Activated CD8-positive, alpha-beta memory T cell treated with anti-CD3 and anti-CD28 coated beads for 1 hour (primary cell): ENCODE measurements at places on chromosomes 7 and 10.

DNA sequence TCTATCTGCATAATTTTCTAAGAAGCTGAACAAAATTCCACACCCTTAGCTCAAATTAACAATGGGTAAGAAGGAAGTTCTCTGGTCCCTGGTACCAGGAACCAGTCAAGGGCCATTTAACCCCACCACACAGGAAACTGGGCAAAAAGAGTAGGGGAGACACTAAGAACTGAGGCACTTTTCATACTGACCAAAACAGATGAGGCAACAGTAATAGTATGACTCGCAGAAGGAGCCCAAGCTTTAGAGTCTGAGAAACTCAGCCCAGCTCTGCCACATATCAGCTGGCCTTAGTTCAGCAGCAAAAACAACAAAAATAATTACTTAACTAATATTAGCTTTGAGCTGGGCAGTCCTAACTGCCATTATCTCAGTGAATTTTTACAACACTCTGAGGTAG lies 221.2 kb downstream of the FAM107B start:
- no peak for DNase-seq

- DNase-seq: no peak
Observed at GRCh38 chr7:33041631-33042428, 20.7 kb downstream of the NT5C3A start.

DNA sequence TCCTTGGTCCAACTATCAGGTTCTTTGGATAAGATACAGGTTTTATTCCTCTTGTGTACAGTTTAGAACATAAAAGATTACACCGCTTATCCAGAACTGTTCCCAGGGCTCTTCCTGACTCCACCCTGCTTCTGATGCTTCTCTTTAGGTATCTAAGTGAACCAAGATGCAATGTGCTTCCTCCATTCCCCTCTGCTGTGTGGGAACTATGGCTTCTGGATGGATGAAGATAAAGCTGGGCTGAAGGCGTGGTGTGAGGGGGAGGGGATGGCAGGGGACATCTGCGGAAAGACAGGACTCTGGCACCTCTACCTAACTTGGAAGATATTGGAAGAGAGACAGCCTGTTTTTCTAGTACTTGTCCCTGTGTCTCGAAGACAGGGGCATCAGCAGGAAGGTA lies 209.9 kb upstream of the TBX20 start:
- no peak for DNase-seq

GRCh38 chr10:118523775-118524174 lies 71.7 kb downstream of the PRLHR start:
- no peak for DNase-seq

GRCh38 chr10:44008270-44008916 lies 359.7 kb upstream of the ZNF32 start:
- DNase-seq: no peak

DNA sequence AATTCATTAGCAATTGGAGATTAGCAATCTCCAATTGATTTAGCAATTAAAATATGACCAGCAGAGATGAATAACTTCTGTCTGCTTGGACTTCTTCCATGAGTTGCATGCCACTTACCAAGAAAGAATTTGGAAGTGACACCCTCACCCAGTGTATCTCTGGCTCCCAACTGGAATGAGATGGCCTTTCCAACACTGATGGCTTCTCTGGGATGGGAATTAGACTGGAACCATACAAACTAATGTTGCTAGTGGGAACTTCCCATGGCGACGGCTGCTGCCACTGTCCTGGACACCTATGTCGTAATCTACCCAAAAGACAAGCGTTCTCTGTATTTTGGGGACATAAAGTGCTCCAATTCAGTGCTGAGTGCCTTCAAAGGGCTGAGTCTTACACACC lies 192.3 kb downstream of the COBL start:
- DNase-seq: no peak

- DNase-seq: no peak
Observed at GRCh38 chr10:132329565-132330485, 2.2 kb upstream of the LRRC27 start.

DNA sequence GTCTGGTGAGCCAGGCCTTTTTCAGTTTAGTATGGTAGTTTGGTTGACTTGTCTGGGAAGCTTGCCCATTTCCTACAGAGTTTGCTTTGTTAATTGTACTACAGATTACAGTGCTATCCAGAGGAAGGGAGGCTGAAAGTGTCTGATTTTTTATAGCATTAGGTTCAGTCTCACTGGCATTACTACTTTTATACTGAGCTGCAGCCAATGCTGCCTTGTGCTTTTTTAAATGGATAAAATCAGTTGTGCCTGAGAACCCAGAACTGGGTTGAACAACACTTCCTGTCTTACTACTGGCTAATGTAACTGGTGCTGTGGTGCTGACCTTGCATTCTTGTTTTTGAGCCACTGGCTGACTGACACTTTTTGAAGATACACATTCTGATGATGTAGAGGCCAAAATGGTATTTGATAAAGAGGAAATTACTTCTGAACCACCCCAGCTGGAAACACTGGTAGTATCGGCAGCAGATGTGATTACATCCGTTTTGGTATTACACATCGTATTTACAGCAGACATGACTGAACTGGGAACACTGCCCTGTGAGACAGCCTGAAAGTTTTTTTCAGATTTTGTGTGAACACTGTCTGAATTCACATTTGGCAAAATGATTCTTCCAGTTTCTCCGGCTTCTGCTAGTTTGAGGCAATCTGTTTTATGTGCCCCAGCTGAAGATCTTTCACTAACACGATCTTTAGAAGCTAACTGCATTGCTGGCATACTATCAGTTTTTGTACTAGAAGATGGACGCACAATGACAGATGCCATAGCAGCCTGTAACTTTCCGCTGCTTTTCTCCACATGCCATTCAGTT lies 74.1 kb downstream of the NRBF2 start:
- DNase-seq: no peak

DNA sequence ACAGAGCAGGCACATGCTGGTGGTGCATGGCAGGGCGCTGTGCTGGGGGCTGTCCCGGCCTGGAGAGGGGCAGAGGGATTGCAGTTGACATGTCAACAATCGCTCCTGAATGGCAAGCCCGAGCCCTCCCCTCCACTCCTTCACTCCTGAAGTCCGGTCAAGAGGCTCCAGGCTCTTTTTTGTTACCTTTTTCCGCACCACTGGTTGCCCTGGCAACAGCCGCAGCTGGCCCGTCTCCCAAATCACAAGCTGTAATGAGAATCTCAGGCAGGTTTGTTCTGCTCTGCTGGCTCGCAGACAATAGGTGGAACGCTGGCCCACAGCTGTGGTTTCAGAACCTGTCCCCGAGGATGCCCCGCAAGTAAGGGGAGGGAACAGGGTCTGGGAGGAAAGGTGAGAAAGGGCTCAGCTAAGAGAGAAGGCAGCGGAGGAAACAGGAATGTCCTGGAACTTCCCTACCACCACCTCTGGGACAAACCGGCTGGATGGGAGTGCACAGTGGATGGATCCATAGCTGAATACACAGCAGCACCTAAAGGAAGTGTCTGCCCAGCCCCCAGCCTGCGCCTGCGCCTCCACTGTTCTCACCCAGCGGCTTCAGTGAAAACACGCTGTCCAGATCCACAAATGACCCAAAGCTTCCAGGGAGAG lies 58.9 kb downstream of the CALML3 start:
- no peak for DNase-seq

- no peak for DNase-seq
Observed at GRCh38 chr10:112643600-112644264, 196.7 kb downstream of the VTI1A start.

DNA sequence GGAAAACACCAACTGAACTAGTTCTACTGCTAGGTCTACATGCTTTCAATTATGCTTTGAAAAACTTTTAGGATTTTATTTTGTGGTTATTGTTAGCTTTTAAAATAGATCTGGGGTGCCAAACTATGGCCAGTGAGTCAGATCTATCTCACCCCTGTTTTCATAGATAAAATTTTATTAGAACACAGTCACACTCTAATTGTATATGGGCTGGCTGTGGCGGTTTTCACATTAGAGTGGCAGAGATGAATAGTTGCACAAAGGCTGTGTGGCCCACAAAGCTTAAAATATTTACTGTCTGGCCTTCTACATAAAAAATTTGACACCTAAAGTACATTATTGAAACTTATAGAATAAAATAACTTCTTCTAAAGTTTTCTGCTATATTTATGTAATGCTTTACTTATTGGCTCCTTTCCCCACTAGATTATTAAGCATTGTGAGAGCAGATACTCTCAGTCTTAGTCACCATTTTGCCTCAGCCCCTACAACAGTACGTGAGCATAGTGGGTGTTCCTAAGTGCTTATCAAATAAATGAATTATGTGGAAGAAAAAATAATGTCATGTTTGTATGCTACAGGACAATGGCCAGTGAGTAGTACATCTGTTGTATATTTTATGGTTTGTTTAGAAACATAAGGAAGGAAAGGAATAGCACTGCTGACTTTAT lies 5.4 kb upstream of the SUV39H2 start:
- DNase-seq: no peak
